ENCODE measurements at places on chromosomes 3 and 15.

DNA sequence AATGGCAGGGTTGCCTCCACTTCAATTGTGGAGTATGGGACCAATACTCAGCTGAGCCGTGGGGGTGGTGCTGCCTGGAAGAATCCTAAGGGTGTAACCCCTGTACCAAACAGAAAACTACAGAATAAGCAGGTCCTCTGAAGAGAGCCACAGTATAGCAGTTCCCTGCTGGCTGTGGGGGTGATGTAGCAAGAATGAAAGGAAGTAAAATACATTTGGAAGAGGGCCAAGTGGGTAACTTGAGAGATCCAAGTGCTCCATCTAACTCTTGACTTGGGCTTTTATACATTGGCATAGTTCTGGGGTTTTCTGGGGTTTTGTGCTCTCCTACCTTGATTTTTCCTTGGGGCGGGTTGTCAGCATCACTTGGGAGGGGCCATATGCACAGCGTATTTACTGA lies 341.4 kb downstream of the OTOL1 start:
- DNase-seq: no peak

DNA sequence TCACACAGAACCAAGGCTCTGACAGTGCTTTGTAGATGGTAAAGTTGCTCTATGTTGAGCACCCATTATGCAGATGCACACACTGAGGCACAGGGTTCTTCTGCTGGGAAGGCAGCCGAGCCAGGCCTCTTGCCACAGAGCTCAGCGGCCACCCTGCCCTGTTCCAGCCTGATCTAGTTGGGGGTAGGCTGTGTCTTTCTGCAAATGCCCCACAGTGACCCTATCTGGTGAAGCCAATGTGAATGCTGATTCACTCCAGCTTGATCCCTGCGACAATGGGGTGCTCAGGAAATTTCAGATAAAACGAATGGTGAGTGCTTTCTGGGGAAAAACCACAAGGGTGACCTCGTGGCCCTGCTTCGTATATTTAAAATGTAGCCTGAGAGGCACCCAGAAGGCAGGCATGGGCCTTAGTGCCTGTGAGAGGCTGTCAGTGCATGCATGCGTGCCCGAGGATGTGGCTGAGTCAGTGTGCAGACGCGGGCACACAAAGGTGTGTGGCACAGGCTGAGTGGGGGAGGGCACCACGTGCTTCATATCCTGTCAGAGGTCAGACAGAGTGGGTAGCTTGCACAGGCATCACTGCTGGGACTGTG lies 85.7 kb downstream of the ATP2B2 start:
- DNase-seq: no peak

- peak; percentile 60 for DNase-seq
Observed at GRCh38 chr3:64489361-64490044, 198.3 kb downstream of the ADAMTS9 start.

GRCh38 chr3:82378392-82378791 lies 616.9 kb upstream of the GBE1 start:
- DNase-seq: no peak

- peak; percentile 34 for DNase-seq
Observed at GRCh38 chr3:15099364-15100098, 583 bp upstream of the RBSN start.

- no peak for DNase-seq
Observed at GRCh38 chr15:80706161-80706560, 11.1 kb downstream of the ABHD17C start.

GRCh38 chr3:103437883-103438282 lies 1003.1 kb downstream of the ZPLD1 start:
- DNase-seq: no peak

DNA sequence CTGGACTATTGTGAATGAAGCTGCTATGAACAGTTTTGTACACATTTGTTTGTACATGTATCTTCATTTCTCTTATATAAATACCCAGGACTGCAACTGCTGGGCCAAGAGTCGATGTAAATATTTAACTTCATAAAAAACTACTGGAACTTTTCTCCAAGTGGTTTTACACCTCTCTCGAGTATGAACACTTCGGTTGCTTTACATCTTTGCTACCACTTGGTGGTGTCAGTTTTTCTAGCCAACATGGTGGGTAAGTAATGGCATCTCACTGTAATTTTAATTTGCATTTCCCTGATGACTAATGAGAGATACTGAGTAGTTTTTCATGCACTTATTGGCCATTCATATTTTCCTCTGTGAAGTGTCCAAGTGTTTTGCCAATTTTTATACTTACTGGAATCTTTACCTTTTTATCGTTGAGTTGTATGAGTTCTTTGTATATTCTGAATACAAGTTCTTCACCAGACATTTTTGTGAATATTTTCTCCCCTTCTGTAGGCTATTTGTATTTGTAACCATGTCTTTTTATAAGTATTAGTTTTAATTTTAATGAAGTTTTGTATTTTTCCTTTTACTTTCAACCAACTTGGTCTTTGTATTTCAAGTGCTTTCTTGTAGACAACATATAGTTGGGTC lies 44.4 kb downstream of the PCOLCE2 start:
- no peak for DNase-seq

- peak; percentile 59 for DNase-seq
Observed at GRCh38 chr3:144241404-144241803, 269.8 kb downstream of the DIPK2A start.

GRCh38 chr3:43962043-43962442 lies 271.3 kb downstream of the ABHD5 start:
- no peak for DNase-seq

- no peak for DNase-seq
Observed at GRCh38 chr3:167481164-167481563, 7.3 kb upstream of the SERPINI2 start.

GRCh38 chr3:4425707-4426106 lies 41.4 kb downstream of the SUMF1 start:
- DNase-seq: no peak

GRCh38 chr3:128309026-128309425 lies 155.7 kb downstream of the EEFSEC start:
- peak; percentile 42 for DNase-seq

DNA sequence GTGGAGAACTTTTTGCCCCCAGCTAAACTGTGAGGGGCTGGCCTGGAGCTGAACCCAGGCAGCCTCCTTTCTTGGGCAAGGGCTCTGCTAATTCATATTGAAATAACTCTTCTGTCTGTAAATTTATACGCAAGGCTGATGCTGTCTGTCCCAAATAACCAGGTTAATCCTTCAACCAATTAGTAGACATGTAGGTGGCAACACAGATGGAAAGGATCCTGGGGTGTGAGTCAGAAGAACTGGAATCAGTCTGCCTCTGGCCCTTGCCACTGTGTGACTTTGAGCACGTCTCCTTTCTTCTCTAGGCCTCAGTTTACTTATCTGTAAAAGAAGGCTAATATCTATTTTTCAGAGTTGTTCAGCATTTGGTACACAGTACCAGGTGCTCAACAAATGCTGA lies 48.3 kb upstream of the IREB2 start:
- DNase-seq: no peak

- no peak for DNase-seq
Observed at GRCh38 chr3:147403511-147403910, 2.8 kb downstream of the ZIC4 start.

GRCh38 chr3:72657666-72658065 lies 190.6 kb downstream of the SHQ1 start:
- DNase-seq: no peak

DNA sequence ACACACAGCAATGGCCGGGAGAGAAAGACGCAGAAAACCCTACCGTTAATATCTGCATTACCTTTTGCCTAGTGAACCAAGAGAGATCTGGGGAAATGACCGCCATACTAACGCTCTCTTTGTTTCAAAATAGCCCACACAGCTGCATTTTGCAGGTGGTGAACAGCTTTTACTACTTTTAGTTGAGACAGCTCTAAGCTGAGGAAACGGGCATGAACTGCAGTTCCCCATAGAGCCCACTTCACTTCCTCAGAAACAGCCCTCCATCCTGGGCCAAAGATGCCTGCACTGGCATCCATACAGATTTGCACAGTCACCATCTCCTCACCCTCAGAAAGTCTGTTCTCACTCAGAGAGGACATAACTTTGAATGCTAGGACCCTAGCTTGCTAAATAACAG lies 45.0 kb downstream of the ZNF860 start:
- DNase-seq: peak; percentile 31

- DNase-seq: no peak
Observed at GRCh38 chr3:106485217-106485616, 616.4 kb upstream of the CBLB start.

DNA sequence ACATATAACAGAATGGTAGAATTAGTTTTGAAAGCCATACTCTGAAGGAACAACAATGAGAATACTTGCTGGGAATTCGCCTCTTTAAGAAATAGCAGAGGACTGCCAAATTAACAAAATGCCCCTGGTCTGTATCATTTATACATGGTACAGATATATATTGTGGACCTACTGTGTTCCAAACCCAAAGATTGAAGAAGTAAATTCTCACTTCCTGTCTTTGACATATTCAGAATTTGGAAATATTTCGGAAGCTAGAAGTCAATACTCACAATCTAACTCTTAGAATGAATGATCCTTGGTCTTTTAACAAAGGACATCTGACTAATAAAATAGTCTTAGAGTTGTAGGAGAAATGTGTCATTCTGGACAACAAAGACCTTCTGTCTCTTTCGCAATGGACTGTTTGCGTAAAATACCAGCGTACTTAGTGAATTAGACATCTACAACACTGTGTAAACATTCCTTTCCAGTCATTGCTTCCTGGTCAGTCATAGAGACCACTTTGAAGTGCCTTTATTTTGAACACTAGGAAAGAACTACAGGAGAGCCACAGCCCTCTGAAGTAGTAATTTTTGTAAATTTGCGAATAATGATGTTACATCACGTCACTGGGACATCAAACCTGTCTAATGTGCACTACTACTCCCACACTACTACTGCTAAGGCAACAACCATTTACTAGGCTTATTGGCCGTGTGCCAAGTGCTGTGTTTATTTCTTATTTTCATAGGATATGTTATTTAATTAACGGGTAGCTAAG lies 68.0 kb downstream of the CHL1 start:
- no peak for DNase-seq

GRCh38 chr15:48968066-48968465 lies 4.3 kb upstream of the SHC4 start:
- no peak for DNase-seq

DNA sequence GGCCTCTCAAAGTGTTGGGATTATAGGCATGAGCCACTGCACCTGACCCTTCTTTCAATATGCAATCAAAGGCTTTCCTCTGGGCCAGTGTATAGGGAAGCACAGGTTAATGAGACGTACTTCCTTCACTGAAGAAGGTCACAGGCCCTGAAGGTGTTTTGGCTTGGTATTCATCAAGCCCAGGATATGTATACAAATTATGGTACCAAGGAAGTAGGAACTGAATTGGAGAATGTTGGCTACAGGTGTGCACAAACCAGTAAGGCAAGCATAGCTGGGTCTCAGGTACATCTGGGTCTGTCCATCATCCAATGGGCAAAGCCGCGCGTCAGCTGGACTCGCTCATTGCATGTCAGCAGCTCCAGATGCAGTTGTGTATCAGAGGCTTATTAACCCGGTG lies 237.9 kb downstream of the ADAMTS17 start:
- DNase-seq: no peak

- no peak for DNase-seq
Observed at GRCh38 chr3:105277656-105278055, 89.1 kb upstream of the ALCAM start.

DNA sequence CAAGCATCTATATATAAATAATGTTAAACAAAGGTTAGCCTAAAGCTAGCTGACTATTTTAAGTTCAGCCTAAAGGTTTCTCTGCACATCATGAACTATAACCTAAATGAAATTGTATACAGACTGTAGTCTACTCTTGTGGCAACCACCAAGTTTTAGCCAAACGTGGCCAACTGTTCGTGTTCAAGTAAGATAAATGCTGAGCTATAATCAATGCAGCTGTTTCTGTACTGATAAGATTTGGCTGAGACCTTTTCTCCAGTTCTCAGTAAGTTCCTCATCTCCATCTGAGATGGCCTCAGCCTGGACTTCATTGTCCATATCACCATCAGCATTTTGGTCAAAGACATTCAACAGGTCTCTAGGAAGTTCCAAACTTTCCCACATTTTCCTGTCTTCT lies 43.7 kb upstream of the IGSF10 start:
- DNase-seq: no peak

DNA sequence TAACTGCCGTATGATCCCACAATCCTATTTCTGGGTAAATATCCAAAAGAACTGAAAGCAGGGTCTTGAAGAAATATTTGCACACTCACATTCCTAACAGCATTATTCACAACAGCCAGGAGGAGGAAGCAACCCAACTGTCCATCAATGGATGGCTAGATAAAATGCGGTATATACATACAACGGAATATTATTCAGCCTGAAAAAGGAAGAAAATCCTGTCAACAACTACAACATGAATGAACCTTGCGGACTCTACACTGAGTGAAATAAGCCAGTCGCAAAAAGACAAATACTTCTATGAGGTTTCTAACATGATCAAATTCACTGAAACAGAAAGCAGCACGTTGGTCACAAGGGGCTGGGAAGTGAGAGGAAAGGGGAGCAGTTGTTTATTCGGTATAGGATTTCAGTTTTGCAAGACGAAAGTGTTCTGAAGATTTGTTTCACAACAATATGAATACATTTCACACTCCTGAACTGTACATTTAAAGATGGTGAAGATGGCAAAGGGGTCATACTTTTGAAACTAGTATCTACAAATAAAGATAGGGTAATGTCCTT lies 6.2 kb downstream of the DLG1 start:
- DNase-seq: no peak

DNA sequence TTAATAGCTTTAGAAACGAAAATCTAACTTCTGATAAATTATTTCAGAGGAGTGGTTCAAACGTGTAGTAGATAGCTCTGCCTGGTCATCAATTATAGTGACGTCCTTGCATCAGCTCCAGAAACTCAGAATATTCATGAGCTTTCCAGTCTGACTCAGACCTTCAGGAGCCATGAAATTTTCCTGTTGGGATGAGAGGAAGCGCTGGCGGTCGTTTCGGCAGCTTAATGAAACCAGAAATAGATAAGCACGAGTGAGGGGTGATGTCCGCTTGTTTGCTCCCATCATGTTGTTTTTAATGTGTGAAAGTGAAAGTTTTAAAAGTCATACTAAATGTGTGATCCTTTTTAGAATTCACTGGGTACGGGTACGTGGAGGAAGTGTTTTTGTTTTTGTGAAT lies 141.1 kb downstream of the PGPEP1L start:
- DNase-seq: no peak

- no peak for DNase-seq
Observed at GRCh38 chr15:100777821-100778220, 101.8 kb upstream of the ALDH1A3 start.
